ENCODE measurements at places on chromosomes 5 and 9.

DNA sequence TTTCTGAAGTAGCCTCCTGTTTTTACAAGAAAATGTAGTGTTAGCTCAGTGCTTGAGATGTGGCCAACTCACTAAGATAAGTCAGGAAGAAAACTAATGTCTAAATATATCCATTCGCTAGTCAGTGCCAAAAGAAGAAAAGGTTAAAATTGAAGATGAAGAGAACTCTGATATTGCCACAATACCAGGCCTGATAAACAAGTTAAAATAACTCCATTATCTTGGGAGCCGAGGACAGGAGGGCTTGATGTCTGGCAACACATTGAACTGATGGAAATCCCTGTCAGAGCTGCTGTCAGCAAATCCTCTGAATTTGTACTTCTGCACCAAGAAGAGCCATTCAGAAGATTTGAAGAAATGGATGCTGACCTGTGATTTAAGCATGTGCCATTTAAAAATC lies 103.4 kb downstream of the LRRC70 start:
- DNase-seq: no peak

- DNase-seq: no peak
These were observed 46.7 kb upstream of the MACIR start for GRCh38 chr5:103211576-103212561.

GRCh38 chr5:82174919-82175219 lies 103.3 kb downstream of the RPS23 start:
- no peak for DNase-seq

- no peak for DNase-seq
These were observed 577.7 kb downstream of the EBF1 start for GRCh38 chr5:158521995-158522394.

- no peak for DNase-seq
These were observed 485.7 kb downstream of the CSNK1G3 start for GRCh38 chr5:123997462-123998215.

- no peak for DNase-seq
These were observed 196.5 kb upstream of the EFNA5 start for GRCh38 chr5:107867266-107867665.

DNA sequence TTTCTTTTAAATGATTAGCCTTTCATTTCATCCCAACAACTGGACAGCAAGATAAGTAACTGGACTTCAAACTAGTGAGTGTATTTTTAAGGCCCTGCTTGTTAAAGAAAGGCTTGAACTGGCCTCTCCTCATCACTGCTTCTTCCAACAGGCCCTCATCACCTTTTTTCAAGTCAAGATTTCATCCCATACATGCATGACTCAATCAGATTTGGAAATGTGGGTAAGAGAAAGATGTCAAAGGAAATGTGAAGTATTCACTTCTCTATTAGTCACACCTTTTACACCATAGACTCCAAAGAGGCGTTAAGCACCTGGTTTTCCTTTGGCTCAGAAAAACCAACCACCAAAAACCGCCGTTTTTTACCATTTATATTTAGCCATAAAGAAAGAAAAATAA lies 4.9 kb downstream of the NR4A3 start:
- no peak for DNase-seq

- DNase-seq: no peak
These were observed 154.8 kb downstream of the PAX5 start for GRCh38 chr9:36878986-36879982.

All from K562 (cell line).